ENCODE measurements at places on chromosomes 2 and 18.

GRCh38 chr2:179336782-179337534 is 72.3 kb upstream of the SESTD1 start:
- no peak for DNase-seq

DNA sequence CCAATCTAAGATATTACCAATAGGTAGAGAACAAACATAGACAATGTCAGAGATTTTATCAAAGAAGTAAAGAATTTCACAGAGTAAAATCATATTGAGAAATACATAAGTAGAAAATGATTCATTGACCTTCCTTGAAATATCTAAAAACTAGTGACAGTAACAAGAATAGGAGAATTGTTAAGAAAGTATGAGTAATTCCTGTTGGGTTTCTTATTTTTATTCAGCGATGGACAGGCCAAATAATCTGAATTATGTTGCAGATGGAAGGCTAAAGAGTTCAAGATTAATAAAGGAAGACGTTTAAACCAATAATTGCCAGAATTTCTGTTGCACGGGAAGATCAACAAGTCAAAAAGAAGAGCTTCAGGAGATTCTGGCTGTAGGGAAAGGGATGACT is 163.4 kb upstream of the RASGRP3 start:
- no peak for DNase-seq

- no peak for DNase-seq
These were observed 29.3 kb downstream of the MRPL33 start for GRCh38 chr2:27800856-27801255.

GRCh38 chr2:138444411-138444810 is 57.2 kb upstream of the SPOPL start:
- DNase-seq = no peak

Data from CD4-positive, alpha-beta T cell treated with Interleukin-2 at 100 ng/mL for 4 hours (primary cell).